ENCODE measurements at places on chromosomes 12 and 14.

- no peak for DNase-seq
These were observed 79.1 kb upstream of the HECTD1 start for GRCh38 chr14:31286456-31287293.

DNA sequence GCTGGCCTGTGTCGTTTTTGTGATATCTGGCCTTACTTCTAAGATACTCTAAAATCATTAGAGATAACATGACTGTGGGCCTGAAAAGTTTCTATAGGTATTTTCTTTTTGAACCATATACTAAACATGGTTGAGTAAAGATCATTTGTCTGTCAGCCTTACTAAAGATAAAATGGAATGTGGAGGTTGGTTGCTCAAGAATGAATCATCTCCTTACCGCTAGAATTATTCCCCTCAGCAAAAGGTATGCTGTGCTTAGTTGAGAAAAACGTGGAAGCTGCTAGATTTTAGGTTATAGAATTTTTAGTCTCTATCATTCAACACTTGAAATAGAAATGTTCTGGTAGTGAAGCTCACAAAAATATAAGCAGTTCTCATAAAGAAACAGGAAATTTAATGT is 407.3 kb downstream of the AEBP2 start:
- no peak for DNase-seq

DNA sequence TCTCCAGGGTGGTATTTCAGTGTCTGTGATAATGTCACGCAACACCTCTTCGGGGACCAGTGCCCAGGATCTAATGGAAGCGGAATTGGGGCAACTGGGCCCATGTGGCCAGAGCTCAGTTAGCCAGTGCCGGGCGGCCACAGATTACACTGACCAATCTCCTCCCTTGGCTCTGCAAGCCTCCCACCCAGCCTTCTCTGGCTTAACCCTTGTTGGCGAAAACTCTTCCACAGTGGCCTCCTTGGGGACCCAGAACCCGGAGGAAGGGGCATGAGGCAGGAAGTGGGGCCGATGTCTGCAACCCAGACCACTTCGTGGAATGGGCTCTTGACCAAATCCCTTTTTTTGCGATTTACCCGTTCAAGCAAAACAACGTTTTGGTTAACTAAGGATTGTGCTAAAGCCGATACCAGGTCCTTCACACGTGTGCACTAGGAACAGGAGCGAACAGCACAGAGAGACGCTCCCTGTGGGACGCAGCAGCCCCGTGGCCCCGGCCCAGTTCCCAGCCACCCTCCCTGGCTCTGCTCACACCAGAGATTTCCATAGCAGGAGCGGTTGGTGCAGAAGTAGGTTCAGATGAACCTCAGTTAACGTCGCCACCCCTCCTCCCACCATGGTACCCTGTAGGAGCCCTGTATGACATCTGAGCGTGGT is 38.2 kb downstream of the SLC8B1 start:
- DNase-seq = no peak

DNA sequence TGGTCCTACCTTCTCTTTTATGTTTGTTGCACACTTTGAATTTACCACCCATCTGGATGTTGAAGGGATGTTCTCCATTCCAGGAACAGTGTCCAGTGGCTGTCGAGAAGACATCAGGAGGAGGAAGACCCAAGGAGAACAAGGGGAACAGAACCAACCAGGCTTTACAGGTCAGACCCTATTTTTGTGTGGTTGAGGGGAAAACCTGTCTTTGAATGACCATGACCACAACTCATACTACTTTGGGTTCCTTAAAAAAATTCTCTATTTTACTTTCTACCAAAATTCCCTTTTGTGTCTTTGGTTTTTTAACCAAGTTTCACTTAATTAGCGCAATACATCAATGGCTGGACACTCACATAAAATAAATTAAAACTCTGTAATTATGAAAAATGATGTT is 78.7 kb downstream of the PLXNC1 start:
- DNase-seq = no peak

GRCh38 chr12:75161488-75161887 is 48.2 kb downstream of the KCNC2 start:
- DNase-seq = no peak

GRCh38 chr14:41062826-41063225 is 543.9 kb upstream of the LRFN5 start:
- DNase-seq = no peak
